Erythroblast (primary cell): ENCODE measurements at places on chromosomes 6 and 20.

DNA sequence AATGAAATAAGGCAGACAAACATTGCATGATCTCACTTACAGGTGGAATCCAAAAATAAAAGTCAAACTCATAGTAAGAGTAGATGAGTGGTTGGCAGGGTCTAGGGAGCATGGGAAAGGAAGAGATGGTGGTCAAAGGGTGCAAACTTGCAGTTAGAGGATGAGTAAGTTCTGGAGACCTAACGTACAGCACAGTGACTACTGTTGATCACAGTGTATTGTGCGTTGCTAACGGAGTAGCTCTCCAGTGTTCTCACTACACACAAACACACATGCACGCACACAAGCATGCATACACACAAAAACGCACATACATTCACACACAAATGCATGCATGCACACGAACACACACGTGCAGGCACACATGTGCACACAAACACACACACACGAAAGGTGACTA, 54.9 kb downstream of the LY86 start:
- no peak for DNase-seq

- DNase-seq = no peak
Measured at GRCh38 chr6:2426561-2427340, 181.3 kb upstream of the GMDS start.

DNA sequence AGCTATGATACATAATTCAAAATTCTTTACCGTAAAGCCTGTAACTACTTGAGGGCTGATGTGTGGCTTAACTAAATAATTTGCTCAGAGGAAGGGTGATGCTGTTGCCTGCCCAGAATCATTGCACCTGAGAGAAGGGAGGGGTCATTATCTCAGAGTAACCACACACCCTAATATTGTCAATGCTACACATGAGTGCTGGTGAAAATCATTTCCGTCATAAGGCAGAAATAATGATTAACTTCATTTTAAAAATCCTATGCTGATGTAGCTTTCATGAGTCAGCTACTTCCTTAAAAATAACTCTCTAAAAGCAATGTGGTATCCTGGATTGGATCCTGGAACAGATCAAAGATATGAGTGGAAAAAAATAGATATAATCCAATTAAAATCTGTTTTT, 146.4 kb upstream of the FAM83B start:
- no peak for DNase-seq

GRCh38 chr6:140988780-140989179, 1143.9 kb upstream of the GJE1 start:
- no peak for DNase-seq

DNA sequence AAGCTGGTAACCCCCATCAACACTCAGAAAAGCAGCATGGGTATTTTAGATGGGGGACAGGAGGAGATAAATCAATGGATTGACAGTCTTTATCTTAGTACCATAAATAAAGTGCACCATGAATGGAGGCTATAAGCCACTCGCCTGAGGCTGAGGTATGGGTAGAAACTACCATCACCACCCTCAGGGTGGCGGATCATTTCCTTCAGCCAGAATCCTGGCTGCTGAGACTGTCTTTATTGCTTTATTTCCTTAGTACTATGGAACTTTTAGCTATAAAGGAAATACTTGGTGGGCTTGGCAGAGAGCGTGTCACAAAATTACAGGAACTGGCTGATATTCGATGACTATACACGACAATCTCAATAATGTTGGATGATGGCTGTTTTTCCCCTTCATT, 52.2 kb downstream of the STK38 start:
- no peak for DNase-seq

DNA sequence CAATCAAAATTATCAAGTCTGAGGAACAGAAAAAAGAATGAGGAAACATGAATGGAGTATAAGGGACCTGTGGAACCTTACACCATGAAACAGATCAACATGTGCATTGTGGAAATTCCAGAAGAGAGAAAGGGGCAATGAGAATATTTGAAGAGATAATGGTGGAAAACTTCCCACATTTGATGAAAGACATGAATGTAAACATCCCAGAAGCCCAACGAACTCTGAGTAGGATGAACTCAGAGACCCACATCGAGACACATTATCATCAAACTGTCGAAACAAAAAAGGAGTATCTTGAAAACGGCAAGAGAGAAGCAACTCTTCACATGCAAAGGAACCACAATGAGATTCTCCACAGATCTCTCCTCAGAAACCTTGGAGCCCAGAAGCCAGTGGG, 371.1 kb downstream of the CDKAL1 start:
- DNase-seq = no peak

GRCh38 chr6:50381099-50381415, 331.3 kb upstream of the DEFB112 start:
- DNase-seq = peak; percentile 2

GRCh38 chr6:11778036-11778435, 567 bp downstream of the ADTRP start:
- no peak for DNase-seq

GRCh38 chr6:44629636-44630035, 242.1 kb downstream of the CDC5L start:
- DNase-seq = no peak

GRCh38 chr20:49581482-49581881, 13.5 kb upstream of the PTGIS start:
- DNase-seq = no peak

DNA sequence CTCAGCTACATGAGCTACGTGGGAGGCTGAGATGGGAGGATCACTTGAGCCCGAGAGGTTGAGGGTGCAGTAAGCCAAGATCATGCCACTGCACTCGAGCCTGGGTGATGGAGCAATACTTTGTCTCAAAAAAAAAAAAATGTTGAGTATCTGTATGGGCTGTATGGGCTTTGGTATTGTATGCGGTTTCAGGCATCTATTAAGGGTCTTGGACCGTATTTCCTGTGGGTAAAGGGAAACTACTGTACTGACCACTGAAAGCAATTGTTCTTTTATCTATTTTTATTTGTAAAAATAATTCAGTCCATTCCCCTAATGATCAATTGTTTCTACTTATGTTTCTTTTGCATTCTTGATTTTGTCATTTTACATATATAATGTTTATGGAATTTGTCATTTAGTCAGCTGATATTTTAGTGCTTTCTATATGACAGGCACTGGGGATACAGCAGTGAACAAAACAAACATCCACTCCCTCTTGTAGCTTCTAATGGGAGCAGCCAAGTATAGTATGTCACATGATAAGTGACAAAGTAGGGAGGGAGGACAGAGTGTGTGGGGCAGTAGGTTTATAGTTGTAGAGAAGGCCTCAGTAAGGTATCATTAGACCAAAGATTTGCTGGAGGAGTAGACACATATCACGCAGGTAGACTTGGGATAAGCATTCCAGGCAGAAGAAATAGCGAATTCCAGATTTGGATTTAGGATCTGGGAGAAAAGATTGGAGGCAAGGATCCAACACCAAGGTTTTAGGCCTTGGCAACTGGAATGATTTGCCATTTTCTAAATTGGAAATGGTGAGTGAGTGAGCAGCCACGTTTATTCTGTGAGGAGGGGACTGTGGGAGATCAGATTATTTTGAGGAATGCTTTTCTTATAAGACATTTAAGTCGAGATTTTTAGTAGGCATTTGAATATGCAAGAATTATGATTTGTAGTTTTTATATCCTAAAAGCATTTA, 6.0 kb downstream of the PCMT1 start:
- peak; percentile 25 for DNase-seq

- no peak for DNase-seq
Measured at GRCh38 chr6:41597246-41598000, 40.8 kb upstream of the MDFI start.

GRCh38 chr20:49786668-49787370, 25.8 kb upstream of the SLC9A8 start:
- no peak for DNase-seq

GRCh38 chr6:97497713-97498331, 214.8 kb upstream of the MMS22L start:
- peak; percentile 70 for DNase-seq
